NCI-H1048 (cell line): ENCODE measurements at places on chromosomes 6 and 20.

DNA sequence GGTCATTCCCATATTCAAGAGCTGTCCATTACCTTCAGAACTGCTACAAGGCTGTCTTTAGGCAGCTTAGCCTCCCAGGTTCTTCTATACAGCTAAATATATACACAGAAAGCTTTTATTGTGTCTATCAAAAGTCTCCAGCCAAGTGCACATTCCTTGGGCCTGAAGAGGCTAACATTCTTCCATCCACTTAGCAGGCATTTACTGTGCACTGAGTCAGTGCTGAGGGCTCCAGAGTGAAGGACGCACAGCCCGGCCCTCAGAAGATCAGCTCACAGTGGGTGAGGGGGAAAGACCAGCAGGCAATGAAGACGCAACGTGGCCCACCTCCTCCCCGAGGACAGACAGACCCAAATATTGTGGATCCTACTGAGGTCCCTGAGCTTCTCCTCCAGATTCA, 569.9 kb downstream of the CDH26 start:
- DNase-seq, result no peak

GRCh38 chr20:48734104-48734749, 93.6 kb downstream of the PREX1 start:
- DNase-seq, result no peak

DNA sequence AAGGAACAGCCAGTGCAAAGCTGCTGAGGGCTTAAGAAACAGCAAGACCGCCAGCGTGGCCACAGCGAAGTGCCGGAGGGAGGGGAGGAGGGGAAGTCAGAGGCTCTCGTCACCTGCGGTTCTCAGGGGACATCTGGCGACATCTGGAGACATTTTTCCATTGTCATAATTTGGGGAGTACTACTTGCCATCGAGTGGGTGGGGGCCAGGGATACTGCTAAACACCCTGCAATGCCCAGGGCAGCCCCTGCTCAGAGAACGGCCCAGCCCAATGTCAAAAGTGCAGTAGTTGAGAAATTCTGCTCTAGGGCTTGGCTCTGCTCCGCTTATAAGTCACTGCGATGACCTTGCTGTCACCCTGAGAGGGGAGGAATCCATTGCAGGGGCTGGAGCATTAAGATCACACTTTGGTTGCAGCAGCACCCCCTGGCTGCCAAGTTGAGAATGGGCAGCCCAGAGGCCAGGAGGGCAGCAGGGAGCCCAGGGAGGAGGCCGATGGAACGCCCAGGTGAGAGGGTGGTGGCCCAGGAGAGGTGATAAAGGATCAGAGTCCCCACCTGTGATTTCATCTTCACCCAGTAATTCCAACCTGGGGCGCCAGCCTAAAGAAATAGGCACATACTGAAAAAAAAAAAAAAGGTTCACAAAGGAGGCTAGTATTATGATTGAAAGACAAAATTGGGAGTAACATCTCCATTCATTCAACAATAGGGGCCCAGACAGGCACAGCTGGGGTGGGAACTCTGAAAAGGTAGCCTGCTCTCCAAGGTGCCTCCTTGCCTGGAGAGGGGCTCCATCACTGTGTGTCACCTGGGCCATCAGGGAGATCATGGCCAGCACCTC, 218.2 kb downstream of the BMP7 start:
- no peak for DNase-seq

DNA sequence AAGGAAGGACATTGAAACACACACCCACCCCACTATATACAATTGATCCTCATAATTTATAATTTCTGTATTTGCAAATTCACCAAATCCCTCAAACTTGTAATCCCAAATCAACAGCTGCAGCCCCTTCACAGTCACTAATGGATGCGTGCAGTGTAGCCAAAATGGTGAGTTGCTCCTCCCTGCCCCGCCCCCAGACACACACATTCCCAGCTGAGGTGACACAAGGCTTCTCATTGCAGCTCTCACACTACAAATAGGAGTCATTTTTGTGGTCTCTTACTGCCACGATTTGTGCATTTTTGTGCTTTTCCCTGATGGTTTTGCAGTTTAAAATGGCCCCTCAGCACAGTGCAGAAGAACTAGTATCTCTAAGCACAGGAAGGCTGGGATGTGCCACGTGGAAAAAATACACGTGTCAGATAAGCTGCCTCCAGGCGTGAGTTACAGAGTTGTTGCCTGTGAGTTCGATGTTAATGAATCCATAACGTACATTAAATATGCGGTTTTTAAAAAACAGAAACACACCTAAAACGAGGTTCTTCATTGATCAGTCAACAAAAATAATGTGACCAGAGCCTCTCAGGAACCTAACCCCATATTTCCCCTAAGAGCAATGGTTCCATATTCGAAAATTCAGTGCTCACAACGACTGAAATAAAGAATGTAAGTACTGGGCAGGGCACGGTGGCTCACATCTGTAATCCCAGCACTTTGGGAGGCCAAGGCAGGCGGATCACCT, 8.2 kb downstream of the ATP9A start:
- DNase-seq, result no peak
